ENCODE measurements at places on chromosomes 3 and 15. TPM values are rescaled to one million over a fixed set of nuclear protein-coding genes. Genes with fewer than 3 reads are reported as not detected.
A peak's percentile ranks its signal among the peaks of the same experiment; 100 is the strongest.

- peak; percentile 25 for DNase-seq
Measured at GRCh38 chr15:88243895-88244787, 12.4 kb downstream of the NTRK3 start.

TIMP4 gene
- 4.7 TPM for total RNA-seq

CLEC3B gene
- not detected for total RNA-seq

SLC22A14 gene
- total RNA-seq, result 0.35 TPM

- no peak for DNase-seq
Measured at GRCh38 chr15:36707884-36708435, 128.5 kb downstream of the CDIN1 start.

SLC35G2 gene
- 16.2 TPM for total RNA-seq

DNA sequence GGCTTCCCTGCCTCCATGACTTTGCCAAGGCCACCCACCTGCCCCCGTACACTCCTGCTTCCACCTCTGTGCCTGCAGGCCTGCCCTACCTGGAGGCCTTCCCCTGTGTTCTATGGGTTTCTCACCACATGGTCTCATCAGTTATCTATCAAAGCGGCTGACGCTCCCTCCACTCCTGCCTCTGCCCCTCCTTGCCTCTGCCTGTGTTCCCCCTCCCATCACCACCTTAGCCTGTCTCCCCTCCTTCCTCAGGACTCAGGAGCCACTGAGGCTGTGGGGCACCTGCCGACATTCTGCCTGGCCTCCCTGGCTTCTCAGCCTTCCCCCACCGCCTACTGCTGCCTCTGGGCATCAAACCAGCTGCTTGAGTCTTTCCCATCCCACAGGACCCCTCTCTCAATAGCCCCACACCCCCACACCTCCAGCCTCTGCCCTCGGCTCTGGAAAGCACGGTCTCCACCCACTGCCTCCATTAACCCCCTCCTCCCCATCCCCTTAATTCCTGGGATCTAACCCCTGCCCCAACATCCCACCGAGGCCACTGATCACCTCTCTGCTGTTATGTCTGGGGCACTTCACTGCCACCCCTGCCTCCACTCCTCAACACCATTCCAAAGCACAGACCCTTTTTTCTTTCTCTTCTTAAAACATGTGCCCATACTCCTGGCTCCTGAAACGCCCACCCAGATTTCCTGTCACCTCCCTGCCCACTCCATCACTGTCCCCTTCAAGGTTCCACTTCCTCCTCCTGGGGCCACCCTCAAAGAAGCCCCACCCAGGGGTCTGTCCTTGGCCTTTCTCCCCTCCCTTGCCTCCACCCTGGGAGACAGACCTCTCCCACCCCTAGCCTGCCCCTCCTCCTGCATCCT, 24.4 kb upstream of the CYP11A1 start:
- DNase-seq, result no peak

C3orf52 gene
- 2.9 TPM for total RNA-seq

CADPS gene
- total RNA-seq, result not detected

All from NCI-H460 (cell line).